8988T (cell line): ENCODE measurements at places on chromosomes 6 and 20.

- DNase-seq, result no peak
Observed at GRCh38 chr6:39059496-39060310, 11.1 kb downstream of the GLP1R start.

GRCh38 chr6:167496707-167497106, 171.8 kb downstream of the TTLL2 start:
- no peak for DNase-seq

DNA sequence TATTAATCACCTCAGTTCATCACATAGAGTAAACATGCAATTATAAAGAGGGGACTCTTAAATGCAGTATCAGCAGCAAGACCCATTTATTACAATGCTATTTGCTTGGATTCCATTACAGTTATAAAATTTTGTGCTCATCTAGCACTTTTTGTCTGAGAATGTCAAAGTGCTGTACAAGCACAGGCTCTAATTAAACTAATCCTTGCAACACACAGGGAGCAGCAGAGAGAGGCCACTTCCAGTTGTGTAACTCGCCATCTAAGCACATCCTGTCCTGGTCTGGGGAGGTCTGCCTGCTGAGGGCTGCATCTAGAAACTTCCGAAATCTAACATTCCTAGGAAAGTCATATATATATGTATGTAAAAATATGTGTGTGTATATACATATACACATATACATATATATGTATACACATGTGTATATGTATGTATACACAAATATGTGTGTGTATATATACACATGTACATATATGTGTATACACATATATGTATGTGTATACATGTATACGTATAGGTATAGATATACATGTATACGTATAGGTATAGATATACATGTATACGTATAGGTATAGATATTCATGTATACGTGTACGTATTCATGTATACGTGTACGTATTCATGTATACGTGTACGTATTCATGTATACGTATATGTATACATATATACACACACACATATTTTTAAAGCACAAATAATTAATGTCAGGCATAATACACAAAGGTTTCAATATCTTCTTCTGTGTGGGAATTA, 136.4 kb upstream of the JARID2 start:
- no peak for DNase-seq

DNA sequence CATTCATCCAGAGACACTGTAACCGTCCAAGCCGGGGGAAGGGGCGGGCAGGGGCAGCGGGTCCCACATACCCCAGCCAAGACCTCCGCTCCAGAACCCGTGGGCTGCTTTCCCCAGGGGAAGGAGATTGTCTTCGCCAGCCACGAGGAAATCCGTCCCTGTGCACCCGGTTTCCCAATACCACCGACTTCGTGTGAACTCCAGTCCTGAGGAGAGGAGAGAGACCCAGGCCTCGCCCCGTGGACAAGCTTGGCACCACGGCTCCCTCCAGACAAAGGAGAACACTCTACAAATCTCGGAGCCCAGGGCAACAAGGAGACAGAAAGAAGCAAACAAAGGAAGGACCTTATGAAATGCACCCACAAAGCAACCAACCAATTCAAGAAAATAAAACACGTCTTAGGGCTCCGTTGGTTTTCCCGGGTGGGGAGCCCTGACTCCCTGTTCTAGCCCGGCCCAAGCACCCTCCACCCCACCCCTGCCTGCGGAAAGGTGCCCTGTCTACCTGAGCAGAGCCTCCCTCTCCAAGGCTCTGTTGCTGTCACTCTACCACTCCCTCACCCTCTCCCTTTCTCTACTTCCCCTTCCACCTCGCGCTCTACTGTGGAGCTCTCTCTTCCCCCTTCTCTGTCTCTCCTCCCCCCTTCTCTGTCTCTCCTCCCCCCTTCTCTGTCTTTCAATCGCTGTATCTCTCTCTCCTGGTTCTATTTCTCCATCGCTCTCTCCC, 1382.8 kb upstream of the DEFB115 start:
- no peak for DNase-seq

- DNase-seq, result no peak
Observed at GRCh38 chr6:170167657-170168159, 123.2 kb downstream of the DLL1 start.

DNA sequence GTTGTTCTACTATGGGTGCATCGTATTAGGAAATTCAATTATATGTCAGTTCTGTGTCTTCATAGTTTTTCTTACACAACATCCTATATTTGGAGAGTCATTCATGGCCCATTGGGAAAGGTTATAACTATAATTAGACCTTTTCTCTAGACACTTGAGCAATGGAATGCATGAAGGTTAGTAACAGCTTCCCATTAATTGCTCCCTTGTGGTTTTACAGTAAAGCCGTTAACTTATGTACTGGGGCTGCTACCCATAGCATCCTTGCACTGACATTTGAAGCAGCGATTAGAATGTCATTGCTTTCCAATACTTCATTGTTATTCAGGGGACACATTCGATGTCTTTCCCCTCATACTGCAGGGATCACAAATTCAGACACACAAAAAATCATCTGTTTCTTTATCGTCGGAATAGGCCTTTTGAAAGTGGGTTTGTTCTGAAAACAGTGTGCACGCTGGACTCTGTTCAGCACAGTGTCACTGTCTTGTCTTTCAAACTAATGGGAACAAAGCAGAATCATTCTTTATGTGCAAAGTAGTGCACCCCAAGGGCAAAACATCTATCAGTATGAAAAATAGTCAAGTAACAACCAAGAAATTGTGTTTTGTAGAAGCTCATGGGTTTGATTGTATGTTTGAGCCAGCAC, 634.3 kb upstream of the MAP3K7 start:
- no peak for DNase-seq

DNA sequence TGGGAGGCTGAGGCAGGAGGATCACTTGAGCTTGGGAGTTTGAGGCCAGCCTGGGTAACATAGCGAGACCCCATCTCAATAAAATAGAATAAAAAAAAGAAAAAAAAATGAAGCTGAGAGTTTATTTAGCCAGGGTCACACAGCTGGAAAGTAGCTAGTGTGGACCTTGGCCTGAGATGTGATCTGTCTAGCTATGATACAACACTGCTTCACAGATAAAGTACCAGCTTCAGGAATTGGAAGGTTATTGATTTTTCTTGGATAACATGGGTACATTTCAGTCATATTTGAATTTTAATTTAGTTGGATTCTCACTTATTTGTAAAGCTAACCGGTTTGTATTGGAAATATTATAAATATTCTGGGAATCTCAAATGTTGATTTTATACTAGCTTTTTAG, 5.1 kb downstream of the FARS2 start:
- no peak for DNase-seq

DNA sequence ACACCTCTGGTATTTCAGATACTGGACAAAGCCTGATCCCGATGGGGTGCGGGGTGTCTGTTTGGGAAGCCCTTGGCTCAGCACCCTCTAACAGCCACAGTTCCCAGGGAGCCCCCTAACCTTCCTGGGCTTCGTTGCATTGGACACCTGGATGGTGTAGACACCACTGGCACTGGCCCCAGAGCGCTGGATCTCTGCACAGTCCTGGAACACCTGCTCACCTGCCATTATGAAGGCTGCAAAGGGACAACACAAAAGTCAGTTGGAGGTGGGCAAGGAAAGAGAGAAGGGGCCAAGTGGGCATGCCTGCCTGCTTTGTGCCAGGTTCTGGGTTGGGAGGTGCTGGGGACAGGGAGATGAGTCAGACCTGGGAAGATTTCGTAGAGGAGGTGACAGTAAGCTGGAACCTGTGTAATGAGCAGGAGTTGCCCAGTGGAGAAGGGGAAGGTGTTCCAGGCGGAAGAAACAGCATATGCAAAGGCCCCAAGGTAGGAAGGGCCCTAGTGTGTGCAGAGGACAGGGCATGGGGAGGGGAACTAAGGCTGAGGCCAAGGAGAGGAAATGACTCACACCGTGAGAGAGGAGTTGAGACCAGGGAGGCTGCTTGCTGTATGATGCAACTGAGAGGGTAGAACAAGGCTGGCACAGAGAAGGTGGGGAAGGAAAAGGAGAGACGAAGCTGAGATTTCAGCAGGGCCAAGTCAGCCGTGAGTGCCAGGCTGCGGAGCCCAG, 34.9 kb downstream of the ANGPT4 start:
- DNase-seq, result peak; percentile 84

GRCh38 chr20:41526327-41526726, 91.8 kb downstream of the CHD6 start:
- no peak for DNase-seq

DNA sequence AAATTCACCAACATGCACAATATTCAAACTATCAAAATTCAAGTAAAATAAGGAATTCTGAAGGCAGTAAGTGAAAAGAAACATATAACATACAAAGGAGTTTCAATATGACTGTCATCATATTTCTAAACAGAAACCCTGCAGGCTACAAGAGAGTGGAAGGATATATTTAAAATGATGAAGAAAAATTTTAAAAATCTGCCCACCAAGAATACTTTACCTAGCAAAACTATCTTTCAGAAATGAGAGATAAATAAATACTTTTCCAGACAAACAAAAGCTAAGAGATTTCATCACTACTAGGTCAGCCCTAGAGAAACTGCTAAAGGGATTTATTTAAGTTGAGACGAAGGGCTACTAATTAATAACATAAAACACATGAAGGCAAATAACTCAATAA, 73.8 kb upstream of the MANEA start:
- no peak for DNase-seq
